ENCODE measurements at places on chromosomes 7 and 10.

GRCh38 chr7:24980534-24981170 is 674 bp upstream of the OSBPL3 start:
- DNase-seq, result no peak

- no peak for DNase-seq
Observed at GRCh38 chr10:50832171-50832751, 53.2 kb downstream of the A1CF start.

GRCh38 chr10:20267734-20268133 is 451.5 kb downstream of the PLXDC2 start:
- DNase-seq, result no peak

GRCh38 chr7:107982042-107982840 is 20.7 kb downstream of the LAMB1 start:
- DNase-seq, result no peak

DNA sequence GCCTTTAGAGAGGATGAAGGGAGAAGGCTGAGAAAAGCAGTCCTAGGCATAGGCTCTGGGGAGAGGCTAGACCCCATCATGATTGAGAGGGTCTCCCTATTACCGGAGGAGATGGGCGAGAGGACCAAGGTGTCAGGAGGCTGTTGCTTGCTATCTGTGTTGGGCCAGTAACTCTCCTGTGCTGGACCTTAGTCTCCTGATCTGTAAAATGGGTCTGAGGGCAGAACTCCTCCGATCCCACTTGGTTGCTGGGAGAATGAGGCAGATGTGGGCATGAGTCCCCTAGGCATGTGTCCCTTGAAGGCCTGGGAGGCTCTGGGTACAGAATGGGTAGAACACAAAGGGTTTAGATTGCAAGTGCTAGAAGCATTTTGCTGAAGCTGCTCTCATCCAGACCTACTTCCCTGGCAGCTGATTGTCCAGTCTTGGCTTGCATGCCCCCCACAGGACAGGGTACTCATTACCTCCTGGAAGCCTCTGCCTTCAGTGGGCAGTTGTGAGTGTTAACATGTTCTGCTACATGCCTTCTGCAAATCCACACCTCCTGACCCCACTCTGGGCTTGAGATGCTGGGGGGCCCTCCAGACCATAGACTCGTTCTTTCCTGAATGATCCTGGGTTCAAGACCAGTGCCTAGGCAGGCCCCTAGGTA is 4.4 kb downstream of the ZMIZ1 start:
- no peak for DNase-seq

- DNase-seq, result no peak
Observed at GRCh38 chr10:75876710-75877109, 445.3 kb downstream of the LRMDA start.

DNA sequence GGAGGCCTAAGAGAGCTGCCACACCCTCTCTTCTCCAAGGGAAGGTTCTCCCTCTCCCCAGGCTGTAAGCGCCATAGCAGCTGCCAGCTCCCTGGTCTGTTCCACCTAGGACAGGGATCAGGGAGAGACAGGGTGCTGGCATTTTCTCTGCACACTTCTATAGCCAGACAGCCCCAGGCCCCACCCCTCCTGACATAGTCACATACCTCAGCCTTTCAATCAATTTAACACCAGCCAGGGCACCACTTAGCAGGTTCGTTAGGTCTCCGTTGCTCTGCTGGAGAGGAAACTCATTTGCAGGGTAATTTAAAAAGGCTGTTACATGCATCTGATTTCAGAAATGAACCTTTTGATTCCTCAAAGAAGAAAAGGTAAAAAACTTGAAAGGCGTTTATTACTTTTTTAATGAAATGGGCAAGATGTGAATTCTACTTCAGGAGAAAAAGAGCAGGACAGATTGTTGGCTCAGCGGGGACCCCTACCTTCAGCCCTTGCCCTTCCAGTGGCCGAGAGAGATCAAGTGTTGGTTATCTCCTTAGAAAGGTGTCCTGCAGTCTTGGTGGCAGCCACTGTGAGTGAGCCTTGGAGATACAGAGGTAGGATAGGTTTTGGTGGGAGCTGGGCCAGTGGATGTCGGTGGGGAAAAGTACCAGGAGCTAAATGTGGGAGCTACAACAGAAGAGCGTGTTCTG is 180.5 kb upstream of the GALNT17 start:
- no peak for DNase-seq

DNA sequence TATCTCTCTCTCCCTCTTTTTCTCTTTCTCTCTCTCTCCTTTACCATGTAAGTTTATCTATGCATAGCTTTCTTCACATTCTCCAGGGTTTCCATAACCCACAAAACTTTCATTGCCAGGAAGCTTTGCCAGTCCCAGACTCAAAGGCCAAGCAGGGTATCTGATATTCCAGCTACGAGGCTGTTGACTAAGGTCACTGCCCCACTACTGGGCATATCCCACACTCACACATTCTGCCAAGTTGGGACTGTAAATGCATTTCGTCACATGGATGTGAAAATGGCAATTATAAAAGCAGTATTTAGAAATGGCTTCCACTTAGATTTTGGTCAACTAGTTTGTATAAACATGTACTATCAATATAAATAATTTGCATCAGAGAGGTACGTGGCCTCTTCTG is 43.3 kb upstream of the SEPTIN7 start:
- no peak for DNase-seq
